ENCODE measurements at places on chromosomes 4 and X.
A peak's percentile ranks its signal among the peaks of the same experiment; 100 is the strongest.

DNA sequence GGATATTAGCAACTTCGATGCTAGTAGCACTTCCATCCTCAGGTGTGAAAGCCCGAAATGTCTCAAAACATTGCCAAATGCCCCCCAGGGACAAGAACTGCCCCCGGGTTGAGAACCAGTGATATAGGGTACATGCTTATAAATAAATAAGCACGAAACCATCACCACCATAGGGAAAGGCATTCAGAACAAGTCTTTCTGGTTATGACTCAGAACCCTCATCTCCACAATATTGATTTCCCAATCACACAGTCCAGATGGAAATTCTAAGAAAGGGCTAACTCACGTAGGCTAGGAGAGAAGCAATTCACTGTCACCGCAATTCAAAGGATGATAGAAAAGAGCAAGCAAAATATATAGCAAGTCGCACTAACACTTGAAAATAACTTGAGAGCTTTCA is 84.8 kb downstream of the ANOS1 start:
- DNase-seq = no peak

DNA sequence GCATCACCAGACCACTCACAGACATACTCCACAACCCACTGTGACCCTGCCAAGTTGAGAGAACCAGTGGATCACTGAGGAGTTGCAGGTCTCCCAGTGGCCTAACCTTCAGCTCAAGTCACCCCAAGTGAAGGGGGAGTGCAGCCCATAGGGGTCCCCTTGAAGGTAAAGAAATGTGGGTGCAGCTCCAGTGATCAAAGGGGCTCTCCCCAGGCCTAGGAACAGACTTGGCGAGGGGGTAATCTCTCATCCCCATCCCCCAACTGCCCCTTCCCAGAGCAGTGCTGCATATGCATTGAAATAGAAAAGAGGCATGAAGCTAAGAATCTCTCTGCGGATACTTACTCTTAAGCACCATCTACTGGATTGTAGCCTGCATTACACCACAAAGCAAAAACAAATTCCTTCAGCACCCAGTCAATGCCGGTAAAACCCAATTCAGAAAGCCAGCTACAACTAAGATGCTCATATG is 27.0 kb downstream of the MAGEE1 start:
- DNase-seq = no peak

GRCh38 chr4:118790544-118790943 is 45.4 kb downstream of the SEC24D start:
- no peak for DNase-seq

DNA sequence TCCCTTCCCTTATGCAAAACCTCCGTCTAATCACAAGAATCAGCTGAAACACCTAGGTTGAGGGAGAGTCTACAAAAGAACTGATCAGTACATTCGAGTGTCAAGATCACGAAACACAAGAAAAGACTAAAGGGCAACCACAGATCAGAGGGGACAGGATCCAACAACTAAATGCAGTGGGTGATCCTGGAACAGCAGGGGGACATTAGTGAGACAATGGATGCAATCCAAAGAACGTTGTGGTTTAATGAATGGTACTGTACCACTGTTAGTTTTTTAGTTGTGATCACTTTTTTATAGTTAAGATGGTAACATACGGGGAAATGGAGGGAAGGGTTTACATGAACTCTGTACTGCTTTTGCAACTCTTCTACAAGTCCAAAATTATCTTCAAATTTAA is 79.2 kb downstream of the RELL1 start:
- no peak for DNase-seq

- no peak for DNase-seq
Observed at GRCh38 chr4:145757188-145757587, 77.2 kb downstream of the C4orf51 start.

GRCh38 chrX:18098763-18099162 is 121.9 kb downstream of the BEND2 start:
- no peak for DNase-seq

GRCh38 chrX:119622356-119623232 is 16.4 kb upstream of the NKRF start:
- DNase-seq = peak; percentile 73

- no peak for DNase-seq
Observed at GRCh38 chrX:151004085-151004484, 20.9 kb downstream of the HMGB3 start.

GRCh38 chr4:66328803-66329574 is 658.7 kb upstream of the EPHA5 start:
- DNase-seq = no peak

- no peak for DNase-seq
Observed at GRCh38 chr4:149531861-149532260, 283.8 kb downstream of the IQCM start.

DNA sequence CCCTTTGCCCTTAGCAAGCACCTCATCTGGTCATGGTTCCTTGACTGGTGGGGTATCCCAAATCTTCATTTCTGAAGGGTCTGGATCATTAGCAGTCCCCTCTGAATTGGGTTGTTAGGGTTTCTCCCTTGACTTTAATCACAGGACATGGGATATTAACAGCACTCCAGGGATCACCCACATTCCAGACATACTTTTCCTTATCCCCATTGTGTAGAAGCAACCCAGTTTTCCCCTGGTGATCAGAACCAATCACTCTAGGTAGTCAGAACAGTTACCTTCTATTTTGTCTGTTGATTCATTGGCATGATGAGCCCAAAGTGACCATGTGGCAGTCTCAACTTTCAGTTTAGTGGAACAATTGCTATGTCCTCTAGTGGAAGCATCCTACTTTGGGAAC is 29.1 kb upstream of the GRSF1 start:
- no peak for DNase-seq

DNA sequence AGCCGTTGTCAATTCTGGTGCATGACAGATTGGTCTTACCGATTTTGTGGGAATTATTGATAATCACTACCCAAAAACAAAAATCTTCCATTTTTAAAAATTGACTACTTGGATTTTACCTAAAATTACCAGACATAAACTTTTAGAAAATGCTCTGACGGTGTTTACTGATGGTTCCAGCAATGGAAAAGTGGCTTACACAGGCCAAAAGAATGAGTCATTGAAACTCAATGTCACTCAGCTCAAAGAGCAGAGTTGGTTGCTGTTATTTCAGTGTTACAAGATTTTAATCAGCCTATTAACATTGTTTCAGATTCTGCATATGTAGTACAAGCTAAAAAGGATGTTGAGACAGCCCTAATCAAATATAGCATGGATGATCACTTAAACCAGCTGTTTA is 23.0 kb upstream of the UGT2B17 start:
- DNase-seq = no peak

DNA sequence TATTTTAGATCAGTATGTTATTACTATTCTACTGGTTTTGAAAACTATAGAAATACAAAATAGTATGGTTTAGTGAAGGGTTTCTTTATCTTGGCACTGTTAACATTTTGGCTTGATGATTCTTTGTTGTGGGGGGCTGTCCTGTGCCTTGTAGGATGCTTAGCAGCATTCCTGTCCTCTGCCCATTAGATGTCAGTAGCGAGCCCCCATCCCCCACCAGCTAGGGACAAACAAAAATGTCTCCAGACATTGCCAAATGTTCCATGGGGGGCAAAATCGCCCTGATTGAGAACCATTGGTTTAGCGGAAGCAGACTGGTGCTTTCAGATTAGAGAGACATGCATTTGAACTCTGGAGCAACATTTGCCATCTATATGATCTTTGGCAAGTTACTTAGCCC is 23.3 kb downstream of the SPARCL1 start:
- no peak for DNase-seq

DNA sequence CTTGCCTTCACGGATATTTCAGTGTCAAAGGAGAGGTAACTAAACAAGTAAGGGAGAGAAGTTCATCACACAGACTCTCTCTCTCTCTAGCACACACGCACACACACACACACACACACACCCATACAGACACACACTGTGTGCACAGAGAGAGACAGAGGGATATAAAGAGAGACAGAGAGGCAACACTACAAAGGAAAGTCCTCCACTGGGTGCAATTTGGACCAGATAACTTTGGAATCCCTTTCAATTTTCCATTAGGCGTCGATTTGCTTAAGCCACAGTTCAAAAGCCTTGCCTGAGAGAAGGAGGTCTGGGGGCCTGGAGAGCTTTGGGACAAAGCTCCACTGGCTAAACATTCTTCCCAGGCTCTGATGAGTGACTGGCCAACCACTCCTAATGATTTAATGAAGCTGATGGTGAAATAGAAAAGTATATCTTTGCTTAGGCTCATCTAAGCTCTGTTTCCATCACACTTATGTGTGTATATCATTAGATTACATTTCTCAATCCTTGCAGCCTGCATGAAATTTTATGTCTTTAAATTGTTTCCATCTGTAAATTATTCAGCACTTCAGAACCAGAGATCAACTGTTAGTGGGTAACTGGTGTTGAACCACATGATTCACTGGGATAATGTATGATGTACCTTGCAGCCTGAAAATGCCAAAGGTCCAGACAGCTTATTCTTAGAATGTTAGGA is 180.8 kb downstream of the MAGEB17 start:
- DNase-seq = no peak

DNA sequence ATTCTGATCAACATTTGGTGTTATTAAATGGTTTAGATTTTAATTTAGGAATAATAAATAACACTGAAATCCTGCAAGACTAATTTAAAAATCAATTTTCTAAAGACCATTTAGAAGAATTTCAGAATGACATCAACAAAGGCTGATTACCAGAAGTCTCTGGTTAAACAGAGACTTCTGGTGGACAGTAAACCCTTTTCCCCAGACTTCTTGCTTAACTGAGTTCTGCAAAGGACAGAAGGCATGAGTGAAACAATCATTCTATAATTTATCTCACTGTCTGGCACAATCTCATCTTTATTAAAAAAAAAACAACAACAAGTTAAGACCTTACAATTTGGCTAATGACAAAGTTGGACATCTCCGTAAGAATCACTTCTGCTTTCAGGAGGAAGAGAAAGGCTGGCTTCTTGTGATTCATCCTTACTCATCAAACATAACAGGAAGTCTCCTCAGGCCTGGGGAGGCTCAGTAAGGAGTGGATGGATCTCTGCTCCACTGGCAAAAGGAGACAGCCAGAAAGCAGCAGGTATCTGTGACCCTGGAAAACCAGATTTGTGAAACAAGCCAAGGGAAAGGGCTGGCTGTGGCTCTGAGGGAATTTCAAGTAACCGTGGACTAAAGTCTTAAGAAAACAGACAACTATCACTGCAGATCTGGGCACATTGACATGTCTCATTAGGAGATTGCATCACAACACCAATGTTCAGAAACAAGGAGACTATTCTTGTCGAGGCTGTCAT is 908 bp upstream of the TLR6 start:
- DNase-seq = peak; percentile 92

- no peak for DNase-seq
Observed at GRCh38 chrX:136032370-136032769, 47.1 kb downstream of the SLC9A6 start.
